ENCODE measurements at places on chromosomes 16 and 17. TPM values are rescaled to one million over a fixed set of nuclear protein-coding genes. Genes with fewer than 3 reads are reported as not detected.

CCL14 gene
- not detected for total RNA-seq

TAC4 gene
- not detected for total RNA-seq

GRCh38 chr16:53915452-53916160, 211.7 kb downstream of the FTO start:
- H3K4me3 ChIP-seq: no peak overlapping the region
- no peak for DNase-seq
- no peaks in the 10 kb centered on the region for H3K4me1 ChIP-seq
- peaks cover 2% of the 10 kb centered on the region for H3K36me3 ChIP-seq
- H3K27ac ChIP-seq: no peak overlapping the region

- no peaks in the 10 kb centered on the region for H3K4me1 ChIP-seq
- DNase-seq: no peak
- no peaks in the 10 kb centered on the region for H3K36me3 ChIP-seq
- no peaks in the 10 kb centered on the region for H3K27me3 ChIP-seq
- no peak overlapping the region for H3K4me3 ChIP-seq
Measured at GRCh38 chr16:65500919-65501318, 379.1 kb upstream of the CDH11 start.

- H3K27ac ChIP-seq: no peak overlapping the region
- no peak for DNase-seq
- peaks cover 1% of the 10 kb centered on the region for H3K27me3 ChIP-seq
- no peak overlapping the region for H3K4me3 ChIP-seq
- H3K36me3 ChIP-seq: no peaks in the 10 kb centered on the region
- H3K4me1 ChIP-seq: no peaks in the 10 kb centered on the region
Measured at GRCh38 chr16:72493716-72494415, 321.9 kb upstream of the PMFBP1 start.

GRCh38 chr16:69443927-69444631, 19.7 kb downstream of the CYB5B start:
- peak; percentile 35 for DNase-seq
- peaks cover 36% of the 10 kb centered on the region for H3K36me3 ChIP-seq
- peaks cover 42% of the 10 kb centered on the region for H3K4me1 ChIP-seq
- H3K27me3 ChIP-seq: no peaks in the 10 kb centered on the region
- peak overlapping the region; percentile 77 for H3K4me3 ChIP-seq
- peak overlapping the region; percentile 99 for H3K27ac ChIP-seq

GRCh38 chr16:53817117-53817755, 113.3 kb downstream of the FTO start:
- H3K27ac ChIP-seq: no peak overlapping the region
- no peaks in the 10 kb centered on the region for H3K27me3 ChIP-seq
- DNase-seq: no peak
- peaks cover 11% of the 10 kb centered on the region for H3K4me1 ChIP-seq
- H3K36me3 ChIP-seq: peaks cover 15% of the 10 kb centered on the region

GRCh38 chr17:28390141-28390540, 15.9 kb downstream of the SLC46A1 start:
- H3K36me3 ChIP-seq: peaks cover 31% of the 10 kb centered on the region
- H3K4me1 ChIP-seq: peaks cover 8% of the 10 kb centered on the region
- peak overlapping the region; percentile 33 for H3K27ac ChIP-seq
- DNase-seq: no peak
- H3K4me3 ChIP-seq: no peak overlapping the region
